Stimulated activated CD8-positive, alpha-beta memory T cell treated with anti-CD3 and anti-CD28 coated beads, Interleukin-15, amount 100 ng/mL, for 4 hours (primary cell): ENCODE measurements at places on chromosomes 2 and 18.

GRCh38 chr18:54671291-54671881, 80.3 kb downstream of the DYNAP start:
- DNase-seq: no peak

- no peak for DNase-seq
Measured at GRCh38 chr18:31478688-31479087, 19.3 kb upstream of the DSG2 start.

GRCh38 chr2:62344472-62344871, 148.6 kb downstream of the B3GNT2 start:
- no peak for DNase-seq

- no peak for DNase-seq
Measured at GRCh38 chr2:82256983-82257632, 1952.6 kb upstream of the LRRTM1 start.

GRCh38 chr2:84939426-84940087, 31.4 kb upstream of the KCMF1 start:
- peak; percentile 49 for DNase-seq

DNA sequence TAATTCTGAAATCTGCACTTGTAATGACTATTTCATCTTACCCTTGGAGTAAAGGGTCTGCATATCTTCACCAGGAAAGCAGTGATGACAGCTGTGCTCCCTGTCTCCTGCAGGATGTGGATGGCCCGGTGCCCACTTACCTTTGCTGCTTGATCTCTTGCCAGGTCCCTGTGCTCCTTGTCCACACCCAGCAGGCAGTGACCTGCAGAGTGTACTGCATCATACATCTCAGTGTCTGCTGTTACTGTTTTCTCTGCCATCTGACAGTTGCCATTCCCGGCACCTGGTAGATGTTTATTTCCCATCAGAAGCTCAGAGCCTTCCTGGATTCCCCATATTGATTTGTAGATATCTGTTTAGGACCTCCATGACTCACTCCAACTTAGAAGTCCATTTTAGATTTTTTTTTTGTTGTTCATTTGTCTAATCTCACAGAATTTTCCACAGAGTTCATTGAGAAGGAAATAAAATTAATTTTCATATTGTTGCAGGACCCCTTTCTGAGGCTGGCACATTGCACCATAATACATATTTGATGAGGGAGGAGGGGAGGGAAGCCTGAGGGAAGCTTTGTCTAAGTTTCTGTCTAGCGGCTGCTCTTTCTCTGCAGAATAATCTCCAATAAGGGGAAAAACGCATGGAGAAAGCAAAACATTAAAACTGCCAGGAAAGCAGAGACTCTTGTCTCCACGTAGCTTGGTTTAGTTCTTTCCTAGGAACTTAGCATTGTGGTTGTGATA, 697.5 kb upstream of the RAB6C start:
- no peak for DNase-seq
